ENCODE measurements at places on chromosomes 13 and 19.

GRCh38 chr19:57566396-57567265 lies 7.0 kb upstream of the ZNF550 start:
- no peak for DNase-seq

GRCh38 chr13:34886987-34887386 lies 55.1 kb upstream of the NBEA start:
- no peak for DNase-seq

DNA sequence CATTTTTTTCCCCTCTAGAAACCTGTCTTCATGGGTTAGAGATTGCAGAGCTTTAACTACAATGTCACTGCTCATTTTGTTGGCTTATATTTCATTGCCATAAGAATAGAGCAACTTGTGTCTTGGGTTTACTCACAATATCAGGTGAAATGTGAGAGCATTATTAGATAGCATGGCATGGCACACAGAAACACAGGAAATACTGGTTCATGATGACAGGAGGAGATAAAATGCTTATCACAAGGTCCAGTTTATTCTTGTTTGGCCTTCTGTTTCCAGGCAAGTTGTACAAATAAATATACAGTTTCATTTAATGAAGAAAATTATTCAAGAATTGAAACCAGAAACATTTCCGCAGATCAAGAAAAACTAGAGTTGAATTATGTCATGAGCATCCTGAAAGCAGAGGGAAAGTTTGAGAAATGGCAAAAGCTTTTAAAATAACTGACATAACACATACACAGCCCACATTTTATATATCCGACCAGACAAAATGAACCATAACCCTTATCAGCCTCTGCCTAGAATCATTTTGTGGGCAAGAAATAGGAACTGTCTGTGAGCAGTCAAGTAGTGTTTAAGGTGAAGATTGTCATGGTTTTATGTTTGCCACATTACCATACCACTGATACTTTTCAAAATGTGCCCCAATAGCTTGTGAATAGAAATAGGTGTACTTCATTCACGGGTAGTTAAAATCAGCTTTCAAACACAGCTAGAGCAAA lies 297.9 kb upstream of the ARGLU1 start:
- no peak for DNase-seq

- no peak for DNase-seq
These were observed 45.6 kb downstream of the RNASEH2B start for GRCh38 chr13:50955241-50955640.

DNA sequence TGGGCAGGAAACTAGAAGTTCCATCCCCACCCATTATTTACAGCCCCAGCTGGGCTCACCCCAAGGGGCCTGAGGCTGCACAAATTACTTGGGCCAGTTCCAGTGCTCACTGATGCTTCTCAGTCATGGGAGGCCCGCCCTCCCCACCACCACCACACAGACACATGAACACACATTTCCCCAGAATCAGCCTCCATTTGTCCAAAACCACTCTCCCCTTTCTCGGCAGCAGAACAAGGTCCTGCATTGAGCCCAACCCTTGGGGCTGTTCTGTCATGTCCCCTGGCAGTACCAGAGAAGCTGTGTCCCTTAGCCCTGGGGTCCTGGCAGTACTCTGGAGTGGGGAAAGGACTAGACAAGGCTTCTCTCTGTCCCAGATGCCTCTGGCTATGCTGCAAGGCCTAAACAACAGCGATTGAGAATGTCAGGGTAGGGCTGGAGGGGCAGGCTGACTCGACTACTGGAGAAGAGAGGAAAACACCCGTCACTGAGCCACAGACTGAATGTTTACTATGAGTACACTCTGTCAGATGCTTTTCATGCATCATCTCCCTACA lies 21.8 kb downstream of the SAMD4B start:
- no peak for DNase-seq

DNA sequence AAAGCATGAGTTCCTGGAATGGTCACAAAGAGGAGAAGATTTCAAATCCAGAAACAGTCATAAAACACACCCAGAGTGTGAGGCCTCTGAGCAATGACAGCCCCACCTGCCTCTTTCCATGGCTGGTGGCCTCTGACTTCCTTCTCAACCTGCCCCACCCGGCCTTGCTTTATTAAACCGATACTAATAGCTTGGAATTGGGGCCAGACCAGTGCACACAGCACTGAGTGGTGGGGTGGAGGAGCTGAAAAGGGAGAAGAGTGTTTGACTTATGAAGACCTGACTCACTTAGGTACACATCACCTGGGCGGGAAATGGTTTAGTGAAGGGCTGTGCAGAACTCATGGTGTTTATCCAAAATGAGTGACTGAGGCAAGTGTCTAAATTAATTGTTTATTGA lies 20.7 kb upstream of the CEACAM6 start:
- DNase-seq, result no peak

- no peak for DNase-seq
These were observed 23.2 kb upstream of the RPL21 start for GRCh38 chr13:27228131-27228530.

GRCh38 chr13:93098972-93099371 lies 127.6 kb upstream of the GPC6 start:
- DNase-seq, result no peak

GRCh38 chr13:51158365-51158764 lies 47.3 kb upstream of the C13orf42 start:
- DNase-seq, result no peak

DNA sequence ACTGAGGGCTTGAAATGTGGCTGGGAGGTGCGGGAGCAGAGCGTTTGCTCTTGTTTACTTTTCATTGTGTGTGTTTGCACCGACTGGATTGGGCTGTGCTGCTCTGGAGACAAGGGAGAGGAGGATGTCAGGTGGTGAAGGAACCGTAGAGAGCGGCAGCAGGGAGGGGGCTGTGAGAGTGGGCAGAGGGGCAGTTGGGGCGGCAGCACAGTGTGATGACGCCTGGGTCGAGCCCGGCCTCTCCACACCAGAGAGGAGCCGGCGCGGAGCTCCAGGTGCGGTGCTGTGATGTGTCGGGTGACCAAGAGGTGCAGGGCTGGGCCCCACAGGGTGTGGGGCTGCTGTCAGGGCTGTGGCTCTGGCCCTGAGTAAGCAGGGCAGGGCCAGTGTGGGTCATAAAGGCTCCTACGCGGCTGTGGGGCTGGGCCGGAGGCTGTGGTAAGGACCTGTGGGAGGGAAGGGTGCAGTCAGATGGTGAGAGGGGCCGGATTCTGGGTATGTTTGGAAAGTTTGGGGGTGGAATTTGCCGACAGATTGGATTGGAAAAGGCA lies 10.5 kb downstream of the NAXD start:
- DNase-seq, result no peak

DNA sequence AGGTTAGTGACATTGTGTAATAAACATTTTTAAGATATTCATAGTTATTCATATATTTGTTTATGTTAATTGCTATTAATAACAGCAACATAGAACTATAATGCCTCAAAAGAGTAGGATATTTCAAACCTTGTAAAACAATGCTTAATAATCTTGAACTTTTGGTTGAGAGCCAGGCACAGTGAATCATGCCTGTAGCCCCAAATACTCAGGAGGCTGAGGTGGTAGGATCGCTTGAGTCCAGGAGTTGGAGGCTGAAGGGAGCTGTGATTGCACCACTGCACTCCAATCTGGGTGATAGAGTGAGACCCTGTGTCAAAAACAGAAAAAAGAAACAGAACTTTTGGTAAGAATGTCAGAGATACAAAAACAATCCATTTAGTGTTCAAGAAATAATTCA lies 213.9 kb upstream of the SLITRK1 start:
- no peak for DNase-seq

GRCh38 chr13:51551416-51551815 lies 32.8 kb upstream of the WDFY2 start:
- DNase-seq, result no peak

GRCh38 chr19:45771311-45771933 lies 2.4 kb upstream of the SIX5 start:
- no peak for DNase-seq

DNA sequence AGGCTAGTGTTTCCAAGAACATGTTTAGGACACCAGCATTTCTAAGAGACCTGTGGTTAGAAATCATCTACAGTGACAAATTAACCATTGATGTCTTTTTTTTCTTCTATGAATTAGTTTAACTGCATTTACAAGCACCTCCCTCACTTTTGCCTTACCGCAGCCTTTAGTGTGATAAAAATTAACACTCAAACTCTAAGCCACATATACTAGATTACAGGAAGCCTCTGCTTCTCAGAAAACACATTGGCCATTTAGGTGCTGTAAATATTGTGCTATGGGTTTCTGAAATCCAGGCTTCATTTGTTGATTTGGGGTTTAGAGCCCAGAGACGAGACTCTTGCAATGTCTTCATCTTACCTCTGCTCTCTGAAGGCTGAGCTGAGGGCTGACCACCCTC lies 34.6 kb upstream of the OLFM4 start:
- DNase-seq, result no peak

- no peak for DNase-seq
These were observed 823 bp downstream of the FBXO17 start for GRCh38 chr19:38974624-38975213.

GRCh38 chr13:63693696-63694095 lies 2278.0 kb upstream of the PCDH20 start:
- no peak for DNase-seq

GRCh38 chr13:26459276-26460131 lies 98.0 kb upstream of the WASF3 start:
- no peak for DNase-seq

- DNase-seq, result no peak
These were observed 422.0 kb downstream of the FGF14 start for GRCh38 chr13:101979825-101980224.

DNA sequence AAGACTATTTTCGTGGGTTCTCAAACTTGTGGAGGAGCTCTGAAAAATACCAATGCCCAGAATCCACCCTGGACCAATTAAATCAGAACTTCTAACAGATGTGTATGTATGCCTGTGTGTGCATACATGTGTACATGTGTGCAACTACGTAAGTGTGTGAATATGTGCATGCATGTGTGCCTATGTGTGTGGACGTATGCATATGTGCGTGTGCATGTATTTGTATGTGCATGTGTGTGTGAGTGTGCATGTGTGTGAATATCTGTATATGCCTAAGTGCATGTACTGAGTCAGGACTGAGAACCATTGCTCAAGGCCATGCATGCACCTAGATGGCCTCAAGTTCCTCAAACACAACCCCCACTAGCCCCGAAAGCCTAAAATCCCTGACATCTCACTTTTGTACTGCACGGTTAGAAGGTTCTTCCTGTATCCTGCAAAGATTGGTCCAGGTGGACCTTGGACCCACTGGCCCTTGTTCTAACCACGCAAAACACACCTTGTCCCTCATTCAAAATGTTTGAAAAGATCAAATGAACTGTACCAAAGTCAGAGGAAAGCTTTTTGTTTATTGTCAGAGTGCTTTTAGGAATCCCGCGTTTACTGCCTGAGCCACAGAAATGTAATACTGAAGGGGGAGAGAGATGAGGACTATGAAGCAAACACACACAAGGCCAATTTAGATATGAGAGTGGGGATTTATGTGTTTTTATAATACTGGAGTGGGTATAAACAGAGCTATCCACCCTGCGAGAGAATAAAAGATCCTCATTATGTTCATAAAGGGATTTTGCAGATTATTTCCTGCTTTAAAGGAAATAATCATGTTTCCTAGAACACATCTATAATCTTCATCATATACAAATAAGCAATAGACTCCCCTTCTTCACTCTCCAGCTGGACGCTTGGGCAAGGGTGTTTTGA lies 39.1 kb downstream of the LATS2 start:
- DNase-seq, result no peak

DNA sequence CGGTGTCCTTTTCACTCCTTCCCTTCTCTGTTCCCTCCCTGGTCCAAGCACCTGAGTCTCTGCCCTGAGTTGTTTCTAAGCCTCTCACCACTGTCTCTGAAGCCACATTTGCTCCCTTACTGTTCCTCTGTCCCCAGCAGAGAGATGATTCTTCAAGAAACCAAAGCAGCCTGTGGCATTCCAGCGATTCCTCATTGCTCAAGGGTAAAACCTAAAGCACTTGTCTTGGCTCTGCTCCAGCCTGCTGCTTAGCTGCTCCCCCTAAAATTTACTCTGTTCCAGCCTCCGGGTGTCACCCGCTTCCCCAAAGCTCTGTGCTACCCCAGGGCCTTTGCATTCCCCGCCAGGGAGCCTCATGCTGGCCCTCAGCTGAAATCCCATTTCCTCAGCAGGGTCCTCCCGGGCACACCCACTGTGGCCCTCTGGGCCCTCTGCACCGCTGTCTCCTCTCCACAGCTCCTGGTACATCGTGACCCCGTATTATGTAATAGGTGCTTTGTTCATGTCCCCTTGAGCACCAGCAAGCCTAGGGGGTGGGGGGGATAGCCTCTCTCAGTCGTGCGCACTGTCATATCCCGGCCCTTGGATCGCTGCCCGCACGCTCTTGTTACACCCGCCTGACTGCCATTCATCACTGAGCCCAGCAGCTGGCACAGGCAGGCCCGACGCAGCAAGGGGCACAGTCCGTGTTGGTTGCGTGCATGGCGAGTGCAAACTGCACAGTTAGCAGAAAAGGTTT lies 15.8 kb downstream of the TECR start:
- DNase-seq, result peak; percentile 68

GRCh38 chr19:23437901-23438300 lies 42.6 kb upstream of the ZNF91 start:
- no peak for DNase-seq

DNA sequence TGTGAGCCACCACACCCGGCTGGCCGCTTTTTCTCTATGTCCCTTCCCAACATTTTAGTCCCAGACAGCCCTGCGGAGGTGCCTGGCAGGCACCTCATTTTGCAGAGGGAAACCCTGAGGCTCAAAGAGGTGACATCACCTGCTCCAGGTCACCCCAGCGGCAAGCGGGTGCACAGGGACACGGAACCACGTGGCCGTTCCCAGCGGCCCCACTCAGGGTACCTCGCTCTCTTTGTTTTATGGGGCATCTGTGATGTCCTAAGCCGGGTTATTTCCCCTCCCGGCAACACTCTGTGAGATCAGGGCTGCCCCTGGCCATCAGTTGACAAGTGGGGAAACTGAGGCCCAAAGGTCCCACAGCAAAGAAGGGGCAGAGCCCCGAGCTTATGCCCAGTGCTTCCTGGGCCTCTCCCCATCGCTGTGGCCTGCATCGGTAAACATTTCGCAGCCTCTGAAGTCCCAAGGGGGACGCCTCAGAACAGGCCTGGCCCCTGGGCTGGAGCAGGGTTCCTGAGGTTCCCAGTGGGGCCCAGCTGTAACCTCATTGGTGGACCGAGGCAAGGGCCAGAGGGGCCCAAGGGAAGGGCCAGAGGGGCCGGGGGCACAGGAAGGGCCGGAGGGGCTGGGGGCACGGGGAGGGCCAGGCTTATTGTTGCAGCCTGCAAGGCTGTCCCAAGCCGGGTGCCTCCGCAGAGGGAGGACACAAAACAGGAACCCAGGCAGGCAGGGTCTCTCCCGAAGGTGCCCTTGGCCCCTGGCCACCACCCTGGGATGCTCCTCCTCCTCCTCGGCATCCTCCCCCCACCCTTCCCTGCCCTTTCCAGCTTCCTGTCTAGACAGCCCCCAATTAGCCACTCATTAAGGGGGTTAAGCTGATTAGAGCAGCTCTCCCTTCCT lies 39.0 kb downstream of the SMIM24 start:
- no peak for DNase-seq

DNA sequence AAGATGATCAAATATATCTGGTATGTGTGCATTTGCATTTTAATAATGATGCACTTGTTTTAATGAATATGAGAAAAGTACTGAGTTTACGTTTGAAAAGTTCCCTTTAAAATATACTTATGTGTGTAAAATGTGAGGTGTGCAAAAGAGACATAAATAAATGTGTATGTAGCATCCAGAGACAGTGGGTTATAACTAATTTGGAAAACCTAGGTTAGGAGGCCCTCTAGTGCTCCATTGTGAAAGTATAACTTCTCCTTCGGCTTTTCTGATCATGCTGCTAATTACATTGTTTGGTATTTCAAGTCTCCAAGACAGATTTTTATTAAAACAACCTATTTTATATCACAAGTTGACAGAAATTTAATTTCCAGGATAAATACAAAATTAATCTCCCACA lies 30.1 kb downstream of the SCEL start:
- peak; percentile 15 for DNase-seq

GRCh38 chr19:49983645-49984229 lies 22.8 kb upstream of the SIGLEC11 start:
- DNase-seq, result peak; percentile 38
